Stimulated activated CD8-positive, alpha-beta memory T cell treated with anti-CD3 and anti-CD28 coated beads, Interleukin-2, amount 100 ng/mL, for 1 hour (primary cell): ENCODE measurements at places on chromosomes 7 and 10.

GRCh38 chr7:65931685-65932084 lies 50.3 kb downstream of the GUSB start:
- no peak for DNase-seq

GRCh38 chr10:15123749-15124184 lies 26.6 kb downstream of the RPP38 start:
- no peak for DNase-seq

GRCh38 chr7:143929224-143929920 lies 5.7 kb upstream of the OR2F2 start:
- no peak for DNase-seq

GRCh38 chr10:77378366-77379349 lies 258.9 kb downstream of the KCNMA1 start:
- DNase-seq: no peak

DNA sequence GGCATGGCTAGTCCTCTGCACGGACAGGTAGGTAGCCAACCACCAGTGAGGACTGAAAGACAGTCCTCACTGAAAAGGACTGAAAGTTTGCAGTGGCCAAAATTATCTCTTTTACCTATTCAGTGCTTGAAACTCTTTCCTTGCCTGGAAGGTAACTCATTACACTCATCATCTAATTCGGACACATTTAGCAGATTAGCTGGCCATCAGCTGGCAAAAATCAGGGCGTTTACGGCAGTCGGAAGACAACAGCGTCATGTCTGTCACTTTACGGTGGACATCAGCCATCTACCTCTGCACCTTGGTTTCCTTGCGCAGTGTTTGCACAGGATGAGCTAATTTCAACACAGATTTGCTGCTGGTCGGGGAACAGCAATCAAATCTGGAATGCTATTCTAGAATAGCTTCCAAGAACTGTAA lies 740 bp downstream of the ANXA7 start:
- no peak for DNase-seq
